ENCODE measurements at places on chromosomes 3 and 15.
A peak's percentile ranks its signal among the peaks of the same experiment; 100 is the strongest.

DNA sequence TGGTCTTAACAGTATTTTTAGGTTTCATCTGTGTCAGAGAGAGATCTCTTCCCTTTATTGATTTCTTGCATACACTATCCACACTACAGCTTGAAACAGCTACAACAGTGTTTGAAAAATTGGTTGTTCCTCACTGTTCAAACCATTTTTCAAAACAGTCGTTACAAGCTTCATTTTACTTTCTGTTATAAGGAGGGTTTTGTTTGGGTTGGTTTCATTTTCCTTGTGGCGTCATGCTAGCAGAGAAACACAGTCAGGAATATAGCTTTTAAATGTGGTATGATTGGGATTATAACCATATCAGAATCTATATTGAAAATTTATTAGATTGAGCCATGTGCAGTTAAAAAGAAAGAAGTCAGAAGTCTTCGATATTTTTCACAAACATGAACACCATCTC is 400.6 kb downstream of the ZBTB20 start:
- no peak for DNase-seq

- peak; percentile 56 for DNase-seq
Observed at GRCh38 chr3:31532587-31533168, at the start of gene STT3B. Gene STT3B, plus strand, starts transcription at chr3:31532925. Its CDS starts 74 bp downstream, at chr3:31532999.

GRCh38 chr3:46928282-46928681 is 48.3 kb downstream of the CCDC12 start:
- no peak for DNase-seq

GRCh38 chr3:144097163-144097562 is 125.5 kb downstream of the DIPK2A start:
- no peak for DNase-seq

DNA sequence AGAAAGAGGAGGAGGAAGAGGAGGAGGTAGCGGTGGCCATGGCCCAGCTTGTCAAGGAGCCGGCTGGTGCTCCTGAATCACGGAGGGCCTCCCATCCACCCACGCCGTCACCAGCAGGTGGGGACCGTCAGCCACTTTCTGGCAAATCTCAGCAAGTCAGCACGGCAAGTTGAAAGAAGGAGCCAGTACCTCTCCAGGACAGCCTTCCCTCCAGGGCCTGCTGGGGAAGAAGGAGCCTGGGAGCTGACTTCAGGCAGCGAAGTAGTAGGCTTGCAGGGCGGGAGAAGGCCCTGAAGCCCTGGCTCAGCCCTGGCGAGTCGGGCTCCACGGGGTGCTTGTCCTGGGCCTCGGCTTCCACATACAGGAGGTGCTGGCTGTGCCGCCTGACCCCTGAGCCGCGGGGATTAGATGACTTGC is 99.2 kb upstream of the TRPM1 start:
- peak; percentile 19 for DNase-seq

DNA sequence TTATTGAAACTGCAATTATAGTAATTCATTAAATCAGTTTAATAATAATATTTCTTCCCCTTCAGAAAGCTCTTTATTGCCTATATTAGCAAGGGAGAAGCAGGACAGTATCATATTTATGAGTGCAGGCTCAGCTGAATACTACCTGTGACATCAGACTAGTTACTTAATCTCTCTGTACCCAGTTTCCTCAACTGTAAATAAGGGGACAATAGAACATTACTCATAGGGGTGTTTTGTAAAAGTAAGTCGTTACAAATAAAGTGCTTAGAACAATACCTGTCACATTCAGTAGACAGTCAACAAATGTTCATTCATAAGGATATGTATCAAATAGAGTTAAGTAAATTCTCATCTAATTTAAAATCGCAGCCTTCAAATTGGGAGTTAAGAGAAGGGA is 12.1 kb upstream of the VPS39 start:
- no peak for DNase-seq
